ENCODE measurements at places on chromosomes 7 and 10. TPM values are rescaled to one million over a fixed set of nuclear protein-coding genes. Genes with fewer than 3 reads are reported as not detected.

DNA sequence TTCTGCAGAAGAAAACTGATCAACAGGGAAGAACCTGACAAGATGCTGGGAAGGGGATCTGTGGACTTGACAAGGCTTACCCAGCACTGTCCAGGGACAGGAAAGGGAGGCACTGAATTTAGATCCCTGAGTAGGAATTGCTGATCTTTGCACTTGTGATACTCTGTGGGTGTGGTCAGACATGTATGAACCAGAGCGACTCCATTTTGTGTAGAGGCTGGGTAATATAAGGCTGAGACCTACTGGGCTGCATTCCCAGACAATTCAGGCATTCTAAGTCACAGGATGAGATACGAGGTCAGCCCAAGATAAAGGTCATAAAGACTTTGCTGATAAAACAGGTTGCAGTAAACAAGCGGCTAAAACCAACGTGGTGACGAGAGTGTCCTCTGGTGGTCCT lies 60.7 kb downstream of the CCDC3 start:
- no peaks in the 10 kb centered on the region for H3K4me1 ChIP-seq
- H3K4me3 ChIP-seq, result no peak overlapping the region

FBXO24 gene
- not detected for polyA plus RNA-seq

DNA sequence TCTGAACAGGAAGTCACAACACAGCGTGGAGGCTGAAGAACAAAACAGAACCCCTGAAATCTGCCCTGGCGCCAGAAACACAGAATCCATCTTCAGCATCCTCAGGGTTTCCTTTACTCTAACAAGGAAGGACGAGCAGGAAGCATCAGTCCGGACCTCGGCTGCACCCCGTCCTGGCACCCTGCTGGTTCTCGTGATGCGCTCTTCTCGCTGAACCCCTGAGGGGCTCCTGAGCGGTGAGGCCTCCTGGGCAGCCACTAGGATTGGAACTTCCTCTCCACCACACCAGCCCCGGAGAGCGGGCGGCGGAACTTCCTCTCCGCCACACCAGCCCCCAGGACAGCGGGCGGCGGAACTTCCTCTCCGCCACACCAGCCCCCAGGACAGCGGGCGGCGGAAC lies 461.9 kb downstream of the PTPRN2 start:
- no peak for DNase-seq
- H3K36me3 ChIP-seq, result no peaks in the 10 kb centered on the region
- no peaks in the 10 kb centered on the region for H3K27me3 ChIP-seq
- no peak overlapping the region for H3K27ac ChIP-seq

DNA sequence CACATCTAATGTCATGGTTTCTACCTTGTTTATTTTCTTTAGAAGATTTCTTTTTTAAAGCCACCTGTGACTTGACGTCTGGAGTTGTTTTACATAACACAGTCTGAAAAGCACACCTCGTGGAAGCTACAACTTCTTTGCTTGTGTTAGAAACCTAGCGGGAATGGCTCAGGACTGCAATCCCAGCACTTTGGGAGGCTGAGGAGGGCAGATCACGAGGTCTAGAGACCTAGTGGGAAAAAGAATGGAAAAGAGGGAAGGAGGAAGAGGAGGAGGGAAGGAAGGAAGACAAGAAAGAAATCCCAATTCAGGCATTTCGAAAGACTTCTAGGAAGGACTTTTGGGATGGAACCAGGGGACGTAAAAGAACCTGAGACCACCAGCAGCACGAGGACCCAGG lies 146.3 kb upstream of the CELF2 start:
- no peak overlapping the region for H3K27ac ChIP-seq
- no peaks in the 10 kb centered on the region for H3K27me3 ChIP-seq
- peaks cover 5% of the 10 kb centered on the region for H3K4me1 ChIP-seq

STAM gene
- 8.4 TPM for polyA plus RNA-seq

- H3K4me1 ChIP-seq, result no peaks in the 10 kb centered on the region
- no peaks in the 10 kb centered on the region for H3K27me3 ChIP-seq
- H3K36me3 ChIP-seq, result no peaks in the 10 kb centered on the region
- DNase-seq, result no peak
- H3K27ac ChIP-seq, result no peak overlapping the region
These were observed 128.6 kb downstream of the ADCY1 start for GRCh38 chr7:45702751-45703150.

GRCh38 chr7:148135116-148135515 lies 455.4 kb upstream of the C7orf33 start:
- H3K4me3 ChIP-seq, result no peak overlapping the region
- no peaks in the 10 kb centered on the region for H3K4me1 ChIP-seq
- H3K27me3 ChIP-seq, result no peaks in the 10 kb centered on the region
- no peak for DNase-seq
- no peak overlapping the region for H3K27ac ChIP-seq
- H3K36me3 ChIP-seq, result no peaks in the 10 kb centered on the region

GRCh38 chr10:78771260-78771659 lies 297.5 kb upstream of the ZMIZ1 start:
- no peaks in the 10 kb centered on the region for H3K27me3 ChIP-seq
- H3K36me3 ChIP-seq, result no peaks in the 10 kb centered on the region
- H3K4me1 ChIP-seq, result no peaks in the 10 kb centered on the region
- H3K4me3 ChIP-seq, result no peak overlapping the region

- H3K27ac ChIP-seq, result peak overlapping the region; percentile 94
- H3K4me3 ChIP-seq, result peak overlapping the region; percentile 65
- H3K27me3 ChIP-seq, result no peaks in the 10 kb centered on the region
- peaks cover 23% of the 10 kb centered on the region for H3K36me3 ChIP-seq
- H3K4me1 ChIP-seq, result no peaks in the 10 kb centered on the region
- no peak for DNase-seq
These were observed 700 bp downstream of the NIPSNAP2 start for GRCh38 chr7:55965100-55965470.

- no peak overlapping the region for H3K4me3 ChIP-seq
- peaks cover 4% of the 10 kb centered on the region for H3K36me3 ChIP-seq
- H3K27me3 ChIP-seq, result no peaks in the 10 kb centered on the region
- no peak for DNase-seq
These were observed 87.1 kb downstream of the NRP1 start for GRCh38 chr10:33247221-33247922.

DNA sequence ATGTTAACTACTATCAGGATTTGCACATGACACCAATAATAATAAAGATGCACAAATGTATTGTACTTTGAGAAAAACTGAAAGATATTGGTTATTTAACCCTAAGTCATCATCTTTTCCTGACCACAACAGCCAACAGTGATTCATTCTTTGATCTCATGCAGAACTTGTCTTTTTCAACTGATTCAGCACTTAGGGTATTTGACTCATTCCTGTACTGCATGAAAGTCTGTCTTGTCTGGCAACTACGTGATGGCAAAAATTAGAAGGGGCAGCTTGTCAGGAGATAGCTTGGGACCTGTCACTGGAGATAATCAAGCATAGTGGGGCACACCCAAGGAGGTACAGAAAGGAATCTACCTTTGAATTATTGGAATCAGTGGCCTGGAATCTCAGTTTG lies 77.8 kb upstream of the LRRC17 start:
- H3K36me3 ChIP-seq, result no peaks in the 10 kb centered on the region
- no peak overlapping the region for H3K27ac ChIP-seq
- no peaks in the 10 kb centered on the region for H3K27me3 ChIP-seq
- DNase-seq, result no peak
- no peaks in the 10 kb centered on the region for H3K4me1 ChIP-seq
- no peak overlapping the region for H3K4me3 ChIP-seq

CFAP69 gene
- 4.7 TPM for polyA plus RNA-seq

ZNF487 gene
- polyA plus RNA-seq, result 11.8 TPM

DNA sequence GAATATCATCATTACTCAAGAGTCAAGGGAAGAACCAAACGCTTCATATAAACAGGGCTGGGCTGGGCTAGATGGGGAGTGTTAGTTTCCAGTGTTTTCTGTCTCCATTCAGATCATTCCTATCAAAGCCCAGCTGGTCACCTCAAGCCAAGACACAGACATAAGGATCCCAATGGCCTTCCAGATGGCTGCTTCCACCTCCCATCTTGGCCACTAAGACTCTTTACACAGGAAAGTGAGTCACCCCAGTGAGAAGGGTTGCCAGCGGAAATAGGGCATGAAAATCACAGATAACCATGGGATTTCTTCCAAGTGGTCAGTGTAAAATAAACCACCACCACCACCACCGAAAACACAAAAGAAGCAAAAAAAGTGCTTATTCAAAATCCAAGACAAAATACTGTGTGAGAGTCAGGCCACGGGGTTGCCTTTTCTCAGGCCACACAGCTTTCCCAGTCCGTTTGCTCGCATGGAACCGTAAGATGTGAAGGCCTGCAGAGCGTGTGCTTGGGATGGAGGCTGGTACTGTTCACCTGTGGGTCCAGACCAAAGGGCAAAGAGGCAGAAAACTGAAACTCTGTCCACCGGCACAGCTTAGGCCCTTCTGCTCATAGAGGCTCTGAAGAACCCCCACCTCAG lies 5.6 kb downstream of the PRSS2 start:
- no peak for DNase-seq
- H3K4me3 ChIP-seq, result no peak overlapping the region
- H3K27ac ChIP-seq, result no peak overlapping the region
- H3K4me1 ChIP-seq, result no peaks in the 10 kb centered on the region
- H3K36me3 ChIP-seq, result no peaks in the 10 kb centered on the region

DNA sequence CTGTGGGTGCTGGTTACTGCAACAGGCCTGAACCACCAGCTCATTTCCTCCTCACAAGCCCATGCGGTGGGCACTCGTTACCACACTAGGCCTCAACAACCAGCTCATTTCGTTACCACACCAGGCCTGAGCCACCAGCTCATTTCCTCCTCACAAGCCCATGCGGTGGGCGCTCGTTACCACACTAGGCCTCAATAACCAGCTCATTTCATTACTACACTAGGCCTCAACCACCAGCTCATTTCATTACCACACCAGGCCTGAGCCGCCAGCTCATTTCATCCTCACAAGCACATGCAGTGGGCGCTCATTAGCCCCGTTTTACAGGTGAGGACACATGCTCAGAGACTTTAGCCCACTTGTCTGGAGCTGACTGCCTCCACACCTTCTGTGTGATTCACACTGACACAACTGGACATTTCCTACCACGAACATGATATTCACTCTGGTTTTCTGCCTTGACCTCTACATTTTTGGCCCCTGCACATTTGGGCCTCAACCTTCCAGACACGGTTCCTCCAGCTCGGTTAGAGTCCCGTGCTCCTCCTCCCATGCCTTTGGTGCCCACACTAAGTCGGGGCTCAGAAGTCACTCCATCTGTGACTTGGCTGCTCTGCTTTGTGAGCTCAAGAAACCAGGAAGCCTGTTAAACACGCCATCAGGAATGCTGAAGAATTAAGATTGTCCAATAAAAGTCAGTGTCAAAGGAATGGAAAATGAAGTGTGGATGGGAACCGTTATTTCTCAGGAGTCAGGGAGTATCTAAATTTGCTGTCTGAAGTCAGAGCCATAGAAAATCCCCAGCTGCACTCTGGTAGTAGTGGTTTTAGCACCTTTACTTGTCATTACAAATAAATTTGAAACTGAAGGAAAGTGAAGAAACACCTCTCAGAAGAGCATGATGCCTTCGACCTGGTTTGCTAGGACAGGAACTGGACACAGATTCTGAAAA lies 55.8 kb upstream of the LANCL2 start:
- DNase-seq, result no peak
- no peak overlapping the region for H3K4me3 ChIP-seq
- no peaks in the 10 kb centered on the region for H3K4me1 ChIP-seq
- no peaks in the 10 kb centered on the region for H3K36me3 ChIP-seq

- no peak overlapping the region for H3K27ac ChIP-seq
- peak; percentile 66 for DNase-seq
- peaks cover 2% of the 10 kb centered on the region for H3K4me1 ChIP-seq
- peak overlapping the region; percentile 62 for H3K4me3 ChIP-seq
- H3K36me3 ChIP-seq, result no peaks in the 10 kb centered on the region
- peaks cover 11% of the 10 kb centered on the region for H3K27me3 ChIP-seq
These were observed 28.9 kb downstream of the SKIDA1 start for GRCh38 chr10:21496343-21497176.

- DNase-seq, result peak; percentile 61
- H3K27ac ChIP-seq, result no peak overlapping the region
- H3K27me3 ChIP-seq, result no peaks in the 10 kb centered on the region
- no peak overlapping the region for H3K4me3 ChIP-seq
- peaks cover 15% of the 10 kb centered on the region for H3K36me3 ChIP-seq
- H3K4me1 ChIP-seq, result no peaks in the 10 kb centered on the region
These were observed 4.1 kb upstream of the TAS2R5 start for GRCh38 chr7:141785706-141786552.

TUBGCP2 gene
- 126 TPM for polyA plus RNA-seq

DNA sequence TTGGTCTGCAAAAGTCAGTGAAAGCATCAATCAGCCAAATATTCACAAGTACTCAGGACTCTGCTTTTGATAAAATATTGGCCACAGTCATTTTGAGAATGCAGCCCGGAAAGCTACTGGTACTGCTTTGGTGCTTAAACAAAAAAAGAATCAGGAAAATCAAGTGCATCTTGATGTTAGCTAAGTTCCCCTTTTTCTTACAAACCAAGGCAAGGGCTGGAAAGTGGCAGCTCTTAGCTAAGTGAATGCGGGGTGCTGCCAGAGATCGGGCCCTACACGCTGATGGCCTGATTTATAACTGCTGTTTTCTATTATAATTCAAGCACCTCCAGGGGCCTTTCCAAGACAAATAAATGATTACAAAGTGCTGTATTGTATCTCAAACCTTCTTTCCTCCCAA lies 136.8 kb upstream of the MGMT start:
- DNase-seq, result no peak
- no peak overlapping the region for H3K4me3 ChIP-seq
- H3K36me3 ChIP-seq, result no peaks in the 10 kb centered on the region
- no peak overlapping the region for H3K27ac ChIP-seq
- H3K27me3 ChIP-seq, result no peaks in the 10 kb centered on the region

GRCh38 chr10:73131301-73131700 lies 21.0 kb downstream of the NUDT13 start:
- DNase-seq, result no peak
- no peaks in the 10 kb centered on the region for H3K27me3 ChIP-seq
- H3K36me3 ChIP-seq, result peaks cover 8% of the 10 kb centered on the region
- H3K4me1 ChIP-seq, result no peaks in the 10 kb centered on the region
- H3K4me3 ChIP-seq, result no peak overlapping the region

- no peak for DNase-seq
- H3K36me3 ChIP-seq, result no peaks in the 10 kb centered on the region
- no peak overlapping the region for H3K4me3 ChIP-seq
- no peaks in the 10 kb centered on the region for H3K4me1 ChIP-seq
- H3K27me3 ChIP-seq, result no peaks in the 10 kb centered on the region
These were observed 41.6 kb downstream of the SLC16A9 start for GRCh38 chr10:59668096-59668495.

DNA sequence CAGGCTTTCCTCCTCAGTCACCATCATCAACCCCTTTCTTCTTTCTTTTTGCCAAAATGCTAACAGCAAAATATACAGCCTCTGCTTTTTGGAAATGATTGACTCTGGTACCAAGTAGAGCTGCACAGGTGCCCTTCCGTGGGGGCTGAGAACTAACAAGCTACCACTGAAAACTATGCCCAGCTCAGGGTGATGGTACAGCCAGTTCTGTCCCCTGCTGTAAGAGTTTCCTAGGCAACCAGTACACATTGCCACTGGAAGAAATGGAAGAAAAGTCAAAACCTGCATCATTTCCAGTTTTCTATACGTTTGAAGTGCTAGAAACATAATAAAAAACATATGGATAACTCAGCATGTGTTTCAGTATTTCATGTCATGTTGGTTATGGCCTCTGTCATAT lies 297.5 kb downstream of the PRKG1 start:
- H3K36me3 ChIP-seq, result no peaks in the 10 kb centered on the region
- no peak for DNase-seq
- H3K27ac ChIP-seq, result no peak overlapping the region
- H3K4me3 ChIP-seq, result no peak overlapping the region
- H3K27me3 ChIP-seq, result no peaks in the 10 kb centered on the region

CLRN3 gene
- 72.0 TPM for polyA plus RNA-seq

Measured in small intestine (tissue), 16 donors.